Forelimb muscle (tissue), 1 donor: ENCODE measurements at places on chromosomes 4 and X.

DNA sequence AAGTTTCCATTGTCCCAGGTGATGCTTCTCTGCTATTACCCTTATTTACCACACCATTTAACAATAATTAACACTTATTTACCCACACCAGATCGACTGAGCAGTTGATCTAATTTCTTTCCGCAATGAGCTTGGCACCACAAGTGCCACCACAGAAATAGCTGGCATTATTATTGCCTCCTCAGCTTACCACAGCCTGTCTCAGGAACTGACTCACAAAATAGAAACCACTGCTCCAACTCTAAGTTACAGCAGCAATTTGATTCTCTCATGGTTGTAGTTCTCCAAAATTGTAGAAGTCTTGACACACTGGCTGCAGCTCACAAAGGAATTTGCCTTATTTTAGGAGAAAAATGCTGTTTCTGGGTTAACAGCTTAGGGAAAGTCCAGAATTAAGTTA is 22.5 kb downstream of the ZNF721 start:
- DNase-seq, result no peak

DNA sequence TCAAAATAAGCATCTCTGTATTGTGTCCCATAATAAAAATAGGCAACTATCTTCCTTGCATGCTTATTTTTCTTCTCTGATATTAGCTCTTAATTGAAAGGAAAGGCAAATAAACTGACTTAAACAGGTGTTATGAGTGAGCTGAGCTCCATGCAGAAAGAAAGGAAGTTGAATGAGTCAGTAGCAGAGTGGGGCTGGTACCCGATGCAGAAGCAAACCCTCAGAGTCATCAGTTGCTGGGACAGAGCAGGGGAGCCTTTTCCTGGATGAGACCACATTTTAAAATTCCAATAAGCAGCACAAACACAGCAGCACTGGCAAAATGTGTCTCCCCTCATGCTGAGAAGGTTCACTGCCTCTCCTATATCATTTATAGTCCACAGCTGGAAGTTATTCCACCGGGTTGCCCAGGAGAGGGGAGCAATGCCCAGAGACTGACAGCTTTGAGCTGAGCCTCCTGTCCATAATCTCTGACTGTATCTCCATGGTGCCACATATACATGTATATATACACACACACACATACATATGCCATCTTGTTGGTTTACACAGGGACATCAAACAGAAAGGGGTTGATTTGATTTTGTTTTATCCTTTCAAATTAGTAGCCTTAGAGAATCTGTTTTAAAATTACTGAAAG is 274.3 kb upstream of the PPARGC1A start:
- DNase-seq, result no peak

DNA sequence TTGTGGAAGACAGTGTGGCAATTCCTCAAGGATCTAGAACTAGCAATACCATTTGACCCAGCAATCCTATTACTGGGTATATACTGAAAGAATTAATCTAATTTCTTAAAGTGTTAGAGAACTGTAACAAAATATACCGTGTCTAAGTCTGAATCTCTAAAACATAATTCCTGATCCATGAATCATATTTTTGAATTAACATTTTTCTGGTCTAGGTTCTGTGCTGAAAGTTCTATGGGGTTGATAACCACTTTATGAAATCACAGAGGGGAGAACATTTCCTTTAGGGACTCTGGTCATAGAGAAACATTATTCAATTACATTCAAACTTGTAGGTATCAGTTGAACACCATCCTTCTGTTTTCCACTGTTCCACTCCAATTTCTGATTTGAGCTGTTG is 91.9 kb upstream of the ETNPPL start:
- DNase-seq, result no peak

GRCh38 chr4:182715548-182715947 is 201.6 kb downstream of the DCTD start:
- no peak for DNase-seq

GRCh38 chrX:9604111-9604907 is 139.5 kb downstream of the TBL1X start:
- DNase-seq, result no peak

- DNase-seq, result no peak
Measured at GRCh38 chr4:132587626-132588025, 561.5 kb upstream of the PCDH10 start.

DNA sequence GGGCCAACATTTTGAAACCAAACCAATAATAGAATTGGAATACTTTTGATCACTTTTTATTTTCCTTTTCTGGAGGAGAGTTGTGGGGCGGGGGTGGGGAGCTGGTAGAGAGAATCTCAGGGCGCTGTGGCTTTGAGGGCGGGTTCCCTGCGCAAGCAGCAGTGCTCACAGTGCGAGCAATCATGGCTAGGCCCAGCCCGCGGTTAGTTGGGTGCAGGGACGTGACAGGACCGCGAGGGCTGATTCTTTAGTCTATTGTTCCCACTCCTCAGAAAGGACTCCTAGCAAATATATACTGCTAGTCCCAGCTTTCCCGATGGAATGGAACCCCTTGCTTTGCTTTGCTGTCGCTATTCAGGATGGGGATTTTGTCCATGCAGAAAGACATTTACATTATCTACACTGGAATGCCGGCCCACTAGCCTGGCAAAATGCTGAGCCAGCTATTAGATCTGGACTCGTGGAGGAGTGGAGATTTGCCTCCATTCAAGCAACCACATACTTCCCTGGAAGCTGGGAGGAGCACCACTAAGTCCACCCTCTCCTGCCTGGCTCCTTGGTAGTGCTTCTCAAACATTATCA is 23.9 kb upstream of the APLN start:
- no peak for DNase-seq

DNA sequence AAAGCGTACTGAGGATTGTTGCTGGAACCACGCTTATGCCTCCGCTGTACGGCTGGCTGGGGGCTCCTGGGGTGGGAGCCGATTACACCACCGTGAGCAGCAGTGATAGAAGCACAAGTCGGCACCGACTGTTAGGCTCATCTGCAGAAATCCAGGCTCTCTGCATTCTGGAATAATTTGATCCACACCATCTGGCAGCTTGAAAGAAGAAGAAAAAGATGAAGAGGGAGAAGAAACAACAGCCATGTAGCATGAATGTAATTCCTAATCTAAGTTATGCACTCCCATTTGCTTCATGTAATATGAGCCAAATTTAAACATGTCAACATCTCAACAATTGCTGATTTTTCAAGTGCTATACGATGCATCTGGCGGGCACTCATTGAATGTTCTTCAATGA is 84.6 kb upstream of the DHX15 start:
- DNase-seq, result no peak

DNA sequence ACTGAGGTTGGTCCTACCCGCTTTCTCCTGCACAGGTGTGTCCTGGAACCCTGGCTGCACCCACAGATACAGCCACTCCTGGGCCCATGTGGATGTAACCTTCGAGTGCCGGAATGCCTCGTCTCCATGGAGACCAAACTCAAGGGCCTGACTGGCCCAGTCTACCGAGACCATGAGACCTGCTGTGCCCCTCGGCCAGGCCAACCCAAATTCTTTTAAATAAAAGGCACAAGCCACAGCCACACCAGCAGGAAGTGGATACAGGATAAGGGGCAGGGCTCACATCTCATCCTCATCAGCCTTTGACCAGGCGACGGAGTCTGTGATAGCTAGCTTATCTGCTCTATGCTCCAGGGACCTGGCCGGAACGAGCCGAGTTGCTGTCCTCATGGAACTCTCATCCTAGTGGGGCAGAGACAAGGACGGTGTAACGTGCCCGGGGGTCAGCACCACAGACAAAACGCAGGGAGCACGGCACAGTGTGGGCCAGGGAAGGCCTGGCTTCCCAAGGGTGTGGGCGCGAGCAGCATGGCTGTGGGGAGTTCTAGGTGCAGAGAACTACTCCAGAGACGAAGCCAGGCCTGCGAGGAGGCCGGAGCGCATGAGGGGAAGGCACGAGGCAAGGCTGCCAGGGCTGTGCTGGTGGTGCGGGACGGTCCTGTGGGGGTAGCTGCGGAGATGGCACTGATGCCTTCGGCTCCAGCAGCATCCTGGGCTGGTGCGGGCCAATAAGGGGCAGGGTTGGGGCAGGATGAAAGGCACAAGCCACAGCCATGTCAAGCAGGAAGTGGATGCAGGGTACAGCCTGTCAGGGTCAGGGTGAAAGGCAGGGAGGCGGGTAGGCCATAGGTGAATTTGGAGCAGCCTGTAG is 22.7 kb downstream of the NOP14 start:
- DNase-seq, result no peak

GRCh38 chrX:118630848-118631247 is 96.6 kb upstream of the IL13RA1 start:
- DNase-seq, result no peak

DNA sequence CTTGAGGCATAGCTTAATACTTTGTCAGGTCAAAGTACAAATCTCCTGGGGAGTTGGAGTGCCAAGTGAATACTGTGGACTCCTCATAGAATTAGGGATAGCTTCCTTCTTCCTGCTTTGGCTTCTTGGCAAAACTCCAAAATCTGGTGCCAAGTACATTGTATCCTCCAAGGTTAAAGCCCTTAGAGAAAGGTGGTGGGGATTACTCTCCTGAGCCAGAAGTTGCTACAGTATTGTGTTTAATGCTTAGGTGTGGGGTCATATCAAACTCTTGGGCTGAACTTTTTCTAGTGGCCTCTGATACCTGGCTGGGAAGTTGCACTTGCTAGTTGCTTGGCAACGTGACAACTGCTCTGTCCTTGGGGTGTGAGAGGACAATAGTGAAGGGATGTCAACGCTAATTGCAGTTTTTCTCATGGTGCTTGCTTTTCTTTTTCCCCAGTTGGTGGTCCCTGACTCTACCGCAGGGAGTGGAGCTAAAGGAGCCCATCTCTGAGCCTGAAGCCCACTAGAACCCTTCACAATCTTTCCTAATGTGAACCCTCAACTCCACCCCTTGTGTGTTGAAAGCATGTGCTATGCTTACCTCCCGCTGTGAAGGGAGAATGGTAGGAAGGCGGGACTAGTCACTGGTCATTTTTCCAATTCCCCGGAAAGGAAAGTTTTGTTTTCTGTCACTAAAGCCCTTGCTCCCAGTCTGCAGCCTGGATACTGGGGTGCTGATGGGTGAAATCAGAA is 35.5 kb downstream of the DLG3 start:
- no peak for DNase-seq

DNA sequence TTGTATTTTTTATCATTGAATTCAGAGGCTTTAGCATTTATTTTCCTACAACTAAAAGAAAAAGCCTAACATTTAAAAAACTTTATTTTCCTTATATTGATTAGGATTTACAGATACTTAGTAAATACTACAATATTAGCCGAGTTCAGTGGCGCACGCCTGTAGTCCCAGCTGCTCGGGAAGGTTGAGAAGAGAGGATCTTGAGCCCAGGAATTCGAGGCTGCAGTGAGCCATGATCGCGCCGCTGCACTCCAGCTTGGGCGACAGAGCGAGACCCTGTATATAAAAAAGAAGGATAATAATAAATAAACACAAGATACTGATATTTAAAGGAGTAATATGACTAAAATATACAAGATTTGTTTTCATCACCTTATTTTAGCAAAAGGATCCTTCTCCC is 681 bp upstream of the UPF3B start:
- no peak for DNase-seq

GRCh38 chr4:71995297-71995696 is 36.5 kb upstream of the NPFFR2 start:
- DNase-seq, result no peak

- DNase-seq, result no peak
Measured at GRCh38 chrX:100654261-100654660, 10.3 kb downstream of the SRPX2 start.

- DNase-seq, result no peak
Measured at GRCh38 chr4:118849867-118850487, 14.1 kb upstream of the SEC24D start.

GRCh38 chr4:88697588-88698329 is at the start of gene NAP1L5:
NAP1L5 (minus strand) TSS chr4:88697829; CDS start chr4:88697754, 75 bp downstream.
- DNase-seq, result no peak

GRCh38 chr4:40547789-40548132 is 81.9 kb downstream of the RBM47 start:
- no peak for DNase-seq
